ENCODE measurements at places on chromosomes 13 and 19.
A peak's percentile ranks its signal among the peaks of the same experiment; 100 is the strongest.

- DNase-seq = no peak
Observed at GRCh38 chr13:43285933-43286597, 262.7 kb downstream of the DNAJC15 start.

- peak; percentile 10 for DNase-seq
Observed at GRCh38 chr13:110714797-110715394, 1.4 kb downstream of the ING1 start.

GRCh38 chr13:97496511-97496910 is 62.5 kb downstream of the RAP2A start:
- no peak for DNase-seq

DNA sequence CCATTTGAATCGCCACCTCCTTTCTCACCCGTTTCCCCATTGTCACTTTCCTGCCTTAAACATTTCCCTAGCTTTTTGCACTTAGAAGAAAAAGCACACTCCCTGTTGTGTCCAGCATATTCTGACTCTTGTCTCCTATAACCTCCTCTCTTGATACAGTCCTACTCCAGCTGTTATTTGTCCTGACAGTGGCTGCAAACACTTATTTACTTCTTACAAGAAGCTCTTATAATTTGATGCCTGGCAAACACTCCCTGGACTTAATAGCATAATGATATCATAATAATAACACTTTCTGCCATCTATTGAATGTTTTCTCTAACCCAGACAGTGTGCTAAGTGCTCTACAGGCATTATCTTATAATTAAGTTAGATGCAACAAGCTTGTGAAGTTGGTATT is 76.6 kb downstream of the DGKH start:
- DNase-seq = no peak

DNA sequence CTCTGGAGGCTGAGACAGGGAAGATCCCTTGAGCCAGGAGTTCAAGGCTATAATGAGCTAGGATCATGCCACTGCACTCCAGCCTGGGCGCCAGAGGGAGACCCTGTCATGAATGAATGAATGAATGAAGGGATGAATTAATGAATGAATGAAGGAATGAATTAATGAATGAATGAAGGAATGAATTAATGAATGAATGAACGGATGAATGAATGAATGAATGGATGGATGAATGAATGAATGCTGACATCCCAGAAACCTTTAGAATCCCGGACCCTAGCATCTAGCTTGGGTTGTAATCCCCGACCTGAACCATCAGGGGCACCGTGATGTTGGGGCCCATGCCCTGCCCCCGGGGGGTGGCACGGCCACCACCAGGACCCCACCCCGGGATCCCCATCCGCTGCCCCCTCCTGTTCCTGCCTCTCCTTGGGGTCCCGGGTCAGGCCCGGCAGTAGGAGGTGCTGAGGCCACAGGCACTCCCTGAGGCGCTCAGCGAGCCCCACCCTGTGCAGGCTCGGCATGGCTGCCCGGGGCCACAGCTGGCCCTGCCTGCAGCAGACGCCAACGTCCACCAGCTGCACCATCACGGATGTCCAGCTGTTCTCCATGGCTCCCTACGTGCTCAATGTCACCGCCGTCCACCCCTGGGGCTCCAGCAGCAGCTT is 3.4 kb downstream of the EBI3 start:
- no peak for DNase-seq

GRCh38 chr19:45616704-45617017 is 14.6 kb upstream of the GPR4 start:
- no peak for DNase-seq

DNA sequence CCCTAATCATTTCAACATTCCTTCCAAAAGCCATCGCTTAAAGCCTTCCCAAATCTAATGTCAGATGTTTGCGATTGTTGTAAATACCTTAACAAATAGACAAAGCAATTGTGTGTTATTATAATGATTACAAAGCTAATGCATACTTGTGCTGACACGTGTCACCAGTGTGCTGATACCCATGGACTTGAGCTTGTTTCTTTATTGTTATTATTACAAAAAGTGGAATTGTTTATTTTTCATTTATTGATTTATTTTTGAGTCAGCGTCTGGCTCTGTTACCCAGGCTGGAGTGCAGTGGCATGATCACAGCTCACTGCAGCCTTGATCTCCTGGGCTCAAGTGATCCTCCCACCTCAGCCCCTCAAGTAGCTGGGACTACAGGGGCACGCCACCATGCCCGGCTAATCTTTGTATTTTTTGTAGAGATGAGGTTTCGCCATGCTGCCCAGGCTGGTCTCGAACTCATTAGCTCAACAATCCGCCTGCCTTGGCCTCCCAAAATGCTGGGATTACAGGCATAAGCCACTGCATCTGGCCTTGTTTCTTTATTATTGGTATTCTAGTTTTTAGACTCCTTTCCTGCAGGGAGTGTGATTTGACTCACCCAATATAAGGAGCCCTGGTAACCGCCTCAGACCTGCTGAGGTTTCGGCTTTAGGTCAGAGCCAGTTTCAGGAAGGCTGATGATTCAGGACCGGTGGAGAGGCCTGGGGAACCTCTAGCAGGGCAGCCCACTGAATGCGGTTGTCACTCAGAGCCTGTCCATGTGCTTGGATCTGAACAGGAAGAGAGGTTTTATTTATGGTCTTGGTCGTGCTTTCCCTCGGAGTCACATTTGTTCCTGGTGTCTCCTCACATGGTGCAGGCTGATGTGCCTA is 2.1 kb upstream of the FBXO17 start:
- DNase-seq = no peak

- DNase-seq = no peak
Observed at GRCh38 chr13:58238972-58239773, 607.6 kb downstream of the PCDH17 start.
